ENCODE measurements at places on chromosomes 7 and 10.

DNA sequence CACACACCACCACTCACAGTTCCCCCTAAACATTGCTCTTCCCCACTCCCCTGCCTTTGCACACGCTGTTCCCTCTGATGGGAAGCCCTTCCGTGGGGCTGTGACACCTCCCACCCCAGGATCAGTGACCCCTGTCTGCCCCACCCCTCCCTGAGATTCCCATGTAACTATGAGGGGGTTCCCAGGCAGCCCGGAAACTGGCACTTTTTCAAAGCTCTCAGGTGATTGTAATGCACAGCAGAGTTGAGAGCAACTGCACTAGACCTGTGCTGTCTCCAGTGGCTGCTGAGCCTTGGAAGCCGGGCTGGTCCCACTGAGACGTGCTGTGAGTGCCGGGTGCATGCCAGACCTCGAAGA lies 29.8 kb downstream of the GPRIN2 start:
- DNase-seq = no peak

- DNase-seq = no peak
Observed at GRCh38 chr10:16581202-16581601, 59.5 kb upstream of the C1QL3 start.

DNA sequence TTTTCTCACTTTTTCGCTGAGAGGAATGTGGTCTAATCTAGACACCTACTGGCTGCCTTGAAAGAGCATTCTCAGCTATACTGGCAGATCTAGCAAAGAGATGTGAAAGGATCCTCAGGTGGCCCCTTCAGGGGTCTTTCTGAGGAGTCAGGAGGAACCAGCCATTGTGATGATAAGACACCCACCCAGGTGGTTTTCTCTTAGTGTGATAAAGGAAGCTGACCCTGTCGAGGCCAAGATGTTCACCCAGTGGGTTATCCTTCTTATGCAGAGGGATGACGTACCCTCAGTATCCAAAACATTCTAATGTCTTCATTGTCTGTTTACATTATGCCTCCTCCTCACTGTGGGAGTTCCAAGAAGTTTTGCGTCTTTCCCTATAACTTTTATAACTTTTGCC lies 98.3 kb upstream of the LRGUK start:
- DNase-seq = no peak

DNA sequence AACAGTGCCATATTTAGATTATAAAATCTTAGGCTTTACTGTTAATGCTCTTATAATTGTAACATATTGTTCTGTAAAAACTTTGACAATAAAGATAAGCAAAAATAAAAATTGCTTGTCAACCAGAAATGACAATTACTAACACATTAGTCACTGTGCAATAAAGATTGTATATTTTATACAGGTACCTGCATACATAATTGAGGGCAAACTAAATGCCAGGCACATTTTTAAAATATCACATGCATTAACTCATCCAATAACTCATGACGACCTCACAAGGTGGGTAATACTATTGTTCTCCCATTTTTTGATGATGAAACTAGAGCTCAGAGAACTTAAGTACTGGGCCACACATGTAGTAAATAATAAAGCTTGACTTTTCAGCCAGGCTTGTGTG lies 1020.2 kb upstream of the C7orf33 start:
- no peak for DNase-seq

DNA sequence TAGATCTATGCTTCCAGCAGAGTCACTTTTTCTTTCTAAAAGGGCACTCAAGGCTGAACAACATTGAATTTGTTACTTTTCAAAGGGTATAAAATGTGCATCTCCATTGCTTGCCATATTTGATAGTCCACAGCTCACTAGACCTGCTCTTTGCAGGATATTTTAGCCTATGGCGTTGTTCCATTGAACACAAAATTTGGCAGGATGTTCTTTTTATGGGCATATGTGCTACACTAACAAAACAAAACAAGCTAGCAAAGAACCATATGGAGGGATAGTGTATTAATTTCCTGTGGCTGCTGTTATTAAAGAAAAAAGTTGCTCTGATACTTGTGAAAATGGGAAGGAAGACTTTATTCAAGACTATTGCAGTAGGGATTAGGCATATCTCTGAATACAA lies 828.7 kb downstream of the TYW1 start:
- DNase-seq = no peak

GRCh38 chr10:90430186-90430585 lies 427.7 kb downstream of the HTR7 start:
- DNase-seq = no peak

GRCh38 chr7:107150375-107151073 lies 18.3 kb upstream of the HBP1 start:
- peak; percentile 83 for DNase-seq

DNA sequence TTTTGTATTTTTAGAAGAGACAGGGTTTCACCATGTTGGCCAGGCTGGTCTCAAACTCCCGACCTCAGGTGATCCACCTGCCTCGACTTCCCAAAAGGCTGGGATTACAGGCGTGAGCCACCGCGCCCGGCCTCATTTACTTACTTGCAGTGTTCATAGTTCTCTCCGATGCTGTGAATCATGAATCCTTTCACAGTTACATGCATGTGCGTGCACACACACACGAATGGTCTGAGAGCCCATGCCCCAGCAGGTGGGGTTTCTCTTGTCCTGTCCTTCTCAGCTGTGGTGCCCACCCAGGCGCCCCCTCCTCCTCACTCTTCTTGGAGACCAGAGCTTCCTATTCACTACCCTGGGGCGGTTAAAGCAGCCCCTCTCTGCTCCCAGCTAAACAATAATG lies 50.6 kb downstream of the RBM17 start:
- no peak for DNase-seq

DNA sequence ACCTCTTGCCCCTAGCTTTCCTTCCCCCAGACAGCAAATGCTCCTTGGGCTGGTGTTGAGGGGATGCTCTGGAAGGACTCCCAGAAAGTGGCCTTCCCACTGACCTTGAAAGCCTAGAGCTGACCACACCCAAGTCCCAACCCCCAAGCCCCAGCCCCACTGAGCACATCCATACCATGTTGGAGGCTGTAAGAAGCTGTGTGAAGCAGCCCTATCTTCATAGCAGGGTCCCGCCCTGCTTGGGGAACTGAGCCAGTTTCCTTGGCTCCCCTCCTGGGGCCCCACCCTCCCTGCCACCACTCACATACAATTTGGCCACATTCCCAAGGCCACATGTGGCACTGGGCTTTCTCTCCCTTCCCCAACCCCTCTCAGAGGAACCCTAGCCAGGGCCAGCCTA lies 72.3 kb upstream of the CACUL1 start:
- DNase-seq = no peak

GRCh38 chr10:35027567-35027966 lies 62.6 kb downstream of the CUL2 start:
- DNase-seq = no peak

- DNase-seq = no peak
Observed at GRCh38 chr7:128974241-128974934, 36.7 kb downstream of the IRF5 start.

- DNase-seq = no peak
Observed at GRCh38 chr7:115135146-115135545, 213.3 kb downstream of the MDFIC start.

GRCh38 chr7:37262181-37262580 lies 186.5 kb downstream of the ELMO1 start:
- no peak for DNase-seq

GRCh38 chr10:126661841-126662515 lies 8.5 kb downstream of the C10orf90 start:
- no peak for DNase-seq

DNA sequence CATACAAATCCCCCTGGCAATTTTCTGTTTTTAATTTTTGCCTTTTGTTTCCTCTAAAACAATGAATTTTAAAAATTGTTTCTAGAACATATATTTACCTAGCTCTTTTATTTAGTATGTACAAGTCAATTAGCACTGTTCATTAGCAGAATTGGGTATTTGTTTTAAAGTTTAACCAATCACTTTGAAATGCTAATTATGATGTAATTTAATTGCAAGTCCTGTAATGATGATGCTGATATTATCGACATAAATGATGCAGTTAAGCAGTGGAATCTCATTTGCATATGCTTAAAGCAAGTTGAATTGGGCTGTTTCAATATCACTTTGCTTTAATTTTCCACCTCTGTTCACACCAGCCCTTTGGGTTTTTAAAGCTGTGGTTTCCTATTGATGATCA lies 2.7 kb downstream of the FOXP2 start:
- DNase-seq = no peak

GRCh38 chr7:102063690-102064180 lies 222.9 kb upstream of the SH2B2 start:
- no peak for DNase-seq

- DNase-seq = no peak
Observed at GRCh38 chr7:80711531-80711930, 73.1 kb downstream of the CD36 start.

DNA sequence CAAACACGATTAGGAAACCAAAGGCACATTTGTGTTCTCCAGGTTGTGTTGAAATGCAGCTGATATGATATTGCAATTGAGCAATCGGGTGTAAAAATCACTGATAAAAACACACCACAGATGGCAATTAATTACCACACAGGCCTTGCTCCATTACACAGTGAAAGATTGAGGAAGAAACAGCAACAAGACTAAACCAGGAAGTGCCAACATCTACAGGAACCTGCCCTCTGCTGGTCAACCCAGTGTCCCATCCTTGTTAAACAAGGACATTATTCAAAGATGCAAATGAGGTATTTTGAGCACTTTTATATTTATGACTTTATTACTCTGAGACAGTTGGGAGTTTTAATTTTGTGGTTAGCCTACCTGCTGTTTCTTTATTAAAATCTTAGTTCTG lies 765.6 kb upstream of the GHITM start:
- no peak for DNase-seq

DNA sequence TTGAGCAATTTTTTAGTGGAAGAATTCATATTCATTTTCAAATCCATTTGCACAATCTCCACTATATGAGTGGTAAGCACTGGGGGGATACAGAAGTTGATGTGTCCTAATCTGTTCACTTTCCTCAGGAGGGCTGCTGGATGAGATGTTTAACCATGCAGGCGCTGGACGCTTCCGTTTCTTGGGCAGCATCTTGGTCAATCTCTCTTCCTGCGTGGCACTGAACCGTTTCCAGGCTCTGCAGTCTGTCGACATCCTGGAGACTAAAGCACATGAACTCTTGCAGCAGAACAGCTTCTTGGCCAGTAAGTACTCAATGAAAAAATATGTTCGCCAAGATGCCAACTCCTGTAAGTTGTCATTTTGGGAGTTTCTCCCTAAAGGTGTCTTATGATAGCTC lies 179.3 kb downstream of the ABCA13 start:
- DNase-seq = no peak

Measured in activated gamma-delta T cell treated with Interleukin-2 at 50 U/mL for 16 hours (primary cell).